ENCODE measurements at places on chromosomes 13 and 19.

DNA sequence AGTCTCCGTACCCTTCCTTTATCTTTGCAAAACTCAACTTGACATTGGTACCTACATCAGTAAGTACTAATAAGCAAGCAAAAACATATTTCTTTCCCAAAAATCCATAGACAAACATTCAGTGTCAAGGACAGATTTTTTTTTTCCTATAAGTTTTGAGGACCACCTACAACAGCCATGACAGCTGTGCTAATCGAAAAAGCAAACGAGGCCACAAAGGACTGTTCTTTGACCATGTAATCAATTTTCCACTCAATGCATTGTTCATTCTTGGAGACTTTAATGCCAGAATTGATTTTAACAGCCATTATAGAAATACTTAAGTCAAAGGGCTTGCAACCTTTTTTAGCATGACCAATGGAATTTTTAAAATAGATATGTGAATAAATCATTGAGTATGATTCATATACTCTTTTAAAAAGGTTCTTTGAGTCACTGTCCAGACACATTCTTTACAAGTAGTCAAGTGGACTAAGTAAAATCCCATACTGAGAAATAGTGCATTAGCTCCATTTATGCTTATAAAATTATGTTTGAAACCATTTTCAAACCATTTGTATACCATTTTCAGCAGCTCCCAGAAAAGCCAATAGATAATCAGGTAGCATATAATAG is 323.9 kb downstream of the MZT1 start:
- peak; percentile 28 for DNase-seq

DNA sequence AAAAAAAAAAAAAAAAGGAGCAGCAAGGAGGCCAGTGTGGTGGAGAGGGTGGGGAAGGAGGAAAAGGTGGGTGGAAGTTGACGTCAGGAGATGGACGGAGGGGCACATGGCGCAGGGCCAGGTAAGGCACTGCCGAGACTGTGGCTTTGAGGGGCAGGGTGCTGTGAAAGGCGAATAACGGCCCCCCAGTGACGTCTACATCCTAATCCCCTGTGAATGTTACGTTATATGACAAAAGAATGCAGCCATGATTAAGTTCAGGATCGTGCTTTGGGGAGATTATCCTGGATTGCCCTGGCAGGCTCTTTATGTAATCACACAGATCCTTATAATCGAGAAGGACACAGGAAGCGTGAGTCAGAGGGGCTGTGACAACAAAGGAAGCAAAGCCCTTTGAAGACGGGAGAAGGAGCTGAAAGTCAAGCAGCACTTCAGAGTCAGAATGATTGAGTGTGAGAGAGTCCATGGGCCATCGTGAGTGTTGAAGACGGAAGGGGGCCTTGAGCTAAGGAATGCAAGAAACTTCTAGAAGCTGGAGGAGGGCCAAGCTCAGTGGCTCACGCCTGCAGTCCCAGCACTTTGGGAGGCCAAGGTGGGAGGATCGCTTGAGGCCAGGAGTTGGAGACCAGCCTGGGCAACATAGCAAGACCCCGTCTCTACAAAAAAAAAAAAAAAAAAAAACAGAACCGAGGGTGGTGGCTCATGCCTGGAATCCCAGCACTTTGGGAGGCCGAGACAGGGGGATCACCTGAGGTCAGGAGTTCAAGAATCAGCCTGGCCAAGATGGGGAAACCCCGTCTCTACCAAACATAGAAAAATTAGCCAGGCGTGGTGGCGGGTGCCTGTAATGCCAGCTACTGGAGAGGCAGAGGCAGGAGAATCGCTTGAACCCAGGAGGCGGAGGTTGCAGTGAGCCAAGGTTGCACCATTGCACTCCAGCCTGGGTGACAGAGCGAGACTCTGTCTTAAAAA is 13.8 kb upstream of the CEACAM16 start:
- DNase-seq, result peak; percentile 92

DNA sequence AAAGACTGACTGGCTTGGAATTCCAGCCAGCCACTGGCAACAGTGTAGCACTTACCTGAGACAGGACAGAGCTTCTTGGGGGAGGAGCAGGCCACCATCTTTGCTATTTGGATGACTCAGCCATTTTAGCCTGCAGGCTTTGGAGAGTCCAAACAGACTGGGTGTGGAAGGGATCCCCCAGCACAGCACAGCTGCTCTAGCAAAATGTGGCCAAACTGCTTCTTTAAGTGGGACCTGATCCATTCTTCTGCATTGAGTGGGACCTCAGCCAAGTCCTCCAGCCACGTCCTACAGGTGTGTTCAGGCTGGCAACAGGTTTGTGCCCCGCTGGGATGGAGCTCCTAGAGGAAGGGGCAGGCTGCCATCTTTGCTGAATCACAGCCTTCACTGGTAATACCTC is 80.0 kb downstream of the NDFIP2 start:
- DNase-seq, result peak; percentile 13

DNA sequence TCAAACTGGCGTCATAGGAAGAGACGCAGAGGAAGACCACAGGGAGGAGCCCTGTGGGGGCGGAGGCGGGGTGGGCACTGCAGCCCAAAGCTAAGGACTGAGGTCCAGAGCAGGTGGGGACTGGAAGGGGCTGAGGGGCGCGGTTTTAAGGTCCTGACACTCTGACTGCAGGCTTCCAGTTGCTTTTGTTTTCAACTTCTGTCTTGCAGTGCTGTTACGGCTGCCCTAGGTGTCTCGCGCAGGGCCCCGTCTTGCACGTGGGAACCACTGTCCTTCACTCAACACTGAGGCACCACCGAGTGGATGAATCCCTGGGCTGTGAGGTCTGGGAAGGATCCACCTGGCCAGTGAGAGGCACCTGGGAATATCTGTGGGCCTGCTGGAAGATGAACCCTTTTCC is 76.0 kb downstream of the TEX29 start:
- DNase-seq, result no peak

GRCh38 chr13:79282976-79283375 is 123.1 kb downstream of the RBM26 start:
- peak; percentile 8 for DNase-seq
